ENCODE measurements at places on chromosomes 6 and 20. TPM values are rescaled to one million over a fixed set of nuclear protein-coding genes. Genes with fewer than 3 reads are reported as not detected.

The PRRT1 gene
- 0.69 TPM for total RNA-seq

The PROKR2 gene
- not detected for total RNA-seq

The EPPIN gene
- not detected for total RNA-seq

The ZFP57 gene
- total RNA-seq: not detected

The TCF21 gene
- 0.08 TPM for total RNA-seq

The MCHR2 gene
- not detected for total RNA-seq

The SIRPD gene
- not detected for total RNA-seq

The SLX4IP gene
- total RNA-seq: 2.4 TPM

The ABRACL gene
- 66.8 TPM for total RNA-seq

The ELOVL4 gene
- total RNA-seq: 2.0 TPM
